Stimulated activated CD8-positive, alpha-beta memory T cell treated with anti-CD3 and anti-CD28 coated beads, Interleukin-4, amount 100 ng/mL, for 1 hour (primary cell): ENCODE measurements at places on chromosomes 2 and 18.
A peak's percentile ranks its signal among the peaks of the same experiment; 100 is the strongest.

DNA sequence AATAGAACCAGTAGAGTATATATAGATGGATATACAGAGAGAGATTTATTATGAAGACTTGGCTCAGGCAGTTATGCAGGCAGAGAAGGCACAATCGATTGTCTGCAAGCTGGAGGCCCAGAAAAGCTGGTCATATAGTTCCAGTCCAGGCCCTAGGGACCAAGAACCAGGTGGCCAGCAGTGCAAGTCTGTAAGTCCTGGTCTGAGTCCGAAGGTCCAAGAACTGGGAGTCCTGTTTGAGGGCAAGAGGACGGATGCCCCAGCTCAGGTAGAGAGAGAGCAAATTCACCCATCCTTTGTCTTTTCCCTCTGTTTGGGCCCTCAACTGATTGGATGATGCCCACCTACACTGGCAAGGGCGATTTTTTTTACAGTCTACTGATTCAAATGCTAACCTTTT lies 164.6 kb downstream of the CAMKMT start:
- DNase-seq = no peak

- no peak for DNase-seq
Observed at GRCh38 chr2:193690572-193690971, 1495.8 kb upstream of the TMEFF2 start.

- no peak for DNase-seq
Observed at GRCh38 chr2:228802181-228803071, 468.7 kb downstream of the PID1 start.

DNA sequence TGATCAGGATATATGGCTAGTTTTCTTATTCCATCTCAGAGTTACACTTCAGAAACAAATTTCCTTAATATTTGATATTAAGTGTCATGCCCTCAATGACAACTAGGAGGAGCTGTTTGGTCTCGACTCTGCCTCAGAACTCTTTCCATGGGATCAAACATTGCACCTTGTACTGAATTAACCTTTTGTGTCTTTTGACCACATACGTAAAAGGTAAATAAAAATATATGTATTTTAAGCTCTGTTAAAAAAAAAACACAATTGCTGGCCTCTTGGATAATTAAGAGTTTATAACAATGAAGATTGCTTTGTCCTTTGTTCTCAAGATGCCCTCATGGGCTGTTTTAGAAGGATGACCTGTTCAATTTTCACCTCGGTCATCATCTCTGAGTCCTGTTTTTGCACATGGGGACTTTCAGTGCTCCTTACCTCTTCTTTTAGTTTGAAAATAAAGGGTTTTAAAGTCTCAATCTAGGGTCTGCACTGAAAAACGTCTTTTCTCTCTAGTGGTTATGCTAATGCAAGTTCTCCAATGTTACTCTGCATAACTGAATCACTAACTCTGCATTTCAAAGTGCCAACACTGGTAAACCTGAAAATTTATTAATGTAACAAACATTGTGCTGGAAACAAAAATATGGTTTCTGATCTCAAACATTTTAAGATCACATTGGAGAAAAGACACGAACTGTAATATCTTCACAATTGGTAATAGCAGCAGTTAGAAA lies 18.8 kb upstream of the FN1 start:
- no peak for DNase-seq

GRCh38 chr2:135803278-135803677 lies 33.7 kb downstream of the LCT start:
- DNase-seq = no peak

- DNase-seq = no peak
Observed at GRCh38 chr2:170523506-170523905, 191.6 kb upstream of the SP5 start.

GRCh38 chr2:9750224-9751215 lies 92.8 kb upstream of the TAF1B start:
- DNase-seq = no peak

- no peak for DNase-seq
Observed at GRCh38 chr2:102117472-102117858, 25.1 kb upstream of the IL1R1 start.

DNA sequence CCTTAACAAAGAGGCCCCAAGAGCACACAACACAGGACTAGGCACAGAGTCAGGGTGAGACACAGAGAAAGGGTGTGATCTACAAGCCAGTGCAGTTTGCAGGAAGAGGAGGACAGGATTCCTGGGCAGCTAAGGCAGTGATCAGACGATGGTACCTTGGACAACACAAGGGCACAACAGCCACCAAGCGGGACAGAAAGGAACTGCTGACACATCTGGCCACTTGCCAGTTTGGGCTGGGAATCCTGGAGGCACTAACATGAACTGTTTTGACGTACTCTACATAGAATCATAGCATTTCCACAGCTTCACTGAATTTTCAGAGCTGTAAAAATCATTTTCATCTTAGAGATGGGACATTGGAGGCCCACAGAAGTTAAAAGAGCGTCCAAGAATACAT lies 221.5 kb upstream of the SLC35G4 start:
- DNase-seq = no peak

DNA sequence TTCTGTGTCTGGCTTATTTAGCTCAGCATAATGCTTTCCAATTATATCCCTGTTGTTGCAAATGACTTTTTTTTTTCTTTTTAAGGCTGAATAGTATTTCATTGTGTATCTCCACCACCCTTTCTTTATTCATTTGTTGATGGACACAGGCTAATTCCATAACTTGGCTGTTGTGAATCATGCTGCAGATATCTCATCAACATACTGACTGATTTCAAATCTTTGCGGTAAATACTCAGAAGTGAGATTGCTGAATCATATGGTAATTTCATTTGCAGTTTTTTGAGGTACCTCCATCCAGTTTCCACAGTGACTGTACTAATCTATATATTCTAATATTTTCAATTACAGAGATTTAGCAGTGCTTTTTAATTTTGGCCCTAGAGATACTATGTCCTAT lies 266.2 kb downstream of the TMX3 start:
- DNase-seq = no peak

GRCh38 chr2:171531291-171531690 lies 9.0 kb downstream of the CYBRD1 start:
- DNase-seq = no peak

DNA sequence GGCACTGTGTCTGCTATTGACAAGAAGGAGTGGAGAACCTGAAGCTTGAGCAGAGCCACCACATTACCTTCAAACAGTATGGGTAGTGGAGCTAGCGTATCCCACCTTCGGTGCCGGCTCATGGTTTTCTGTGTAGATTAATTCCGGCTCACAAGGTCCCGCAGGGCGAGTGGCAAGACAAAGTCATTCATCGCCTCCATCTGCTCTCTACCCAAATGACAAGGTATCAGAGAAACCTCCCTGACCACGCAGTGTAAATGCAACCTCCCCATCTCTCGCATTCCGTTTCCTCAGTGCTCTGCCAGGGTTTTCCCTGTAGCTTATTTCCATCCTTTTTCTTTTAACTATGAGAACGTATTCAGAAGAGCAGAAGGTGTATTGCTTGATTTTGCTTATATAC lies 79.8 kb downstream of the MAP4K4 start:
- DNase-seq = no peak

- DNase-seq = no peak
Observed at GRCh38 chr2:201275990-201276389, 15.7 kb downstream of the CASP8 start.

- DNase-seq = no peak
Observed at GRCh38 chr18:58105888-58106260, 61.8 kb downstream of the NEDD4L start.

DNA sequence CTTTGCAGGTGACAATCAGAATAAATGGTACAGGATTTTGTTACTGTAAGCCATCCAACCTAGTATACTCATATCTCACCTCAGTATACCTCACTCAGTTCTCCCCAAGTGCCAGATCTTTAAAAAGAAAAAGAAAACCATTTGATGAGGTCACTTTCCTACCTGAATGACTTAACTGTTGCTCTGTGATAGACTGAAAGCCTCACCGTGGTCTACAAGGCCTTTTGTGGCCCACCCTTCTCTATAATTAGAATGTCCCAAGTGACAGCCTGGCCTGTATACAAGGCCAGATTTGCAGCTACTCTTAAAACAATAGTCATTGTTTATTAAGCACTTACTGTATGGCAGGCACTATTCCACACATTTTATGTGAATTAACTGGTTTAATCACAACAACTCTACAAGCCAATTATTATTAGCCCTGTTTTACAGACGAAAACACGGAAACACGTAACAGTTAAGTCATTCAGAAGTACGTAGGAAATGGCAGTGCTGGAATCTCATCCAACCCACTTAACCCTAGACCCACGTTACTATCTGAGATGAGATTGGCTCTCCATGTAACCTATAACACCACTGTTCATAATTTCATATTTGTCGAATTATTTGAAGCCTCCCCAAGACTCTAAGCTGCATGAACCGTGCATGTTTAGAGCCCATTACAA lies 28.3 kb downstream of the PKP4 start:
- DNase-seq = no peak

DNA sequence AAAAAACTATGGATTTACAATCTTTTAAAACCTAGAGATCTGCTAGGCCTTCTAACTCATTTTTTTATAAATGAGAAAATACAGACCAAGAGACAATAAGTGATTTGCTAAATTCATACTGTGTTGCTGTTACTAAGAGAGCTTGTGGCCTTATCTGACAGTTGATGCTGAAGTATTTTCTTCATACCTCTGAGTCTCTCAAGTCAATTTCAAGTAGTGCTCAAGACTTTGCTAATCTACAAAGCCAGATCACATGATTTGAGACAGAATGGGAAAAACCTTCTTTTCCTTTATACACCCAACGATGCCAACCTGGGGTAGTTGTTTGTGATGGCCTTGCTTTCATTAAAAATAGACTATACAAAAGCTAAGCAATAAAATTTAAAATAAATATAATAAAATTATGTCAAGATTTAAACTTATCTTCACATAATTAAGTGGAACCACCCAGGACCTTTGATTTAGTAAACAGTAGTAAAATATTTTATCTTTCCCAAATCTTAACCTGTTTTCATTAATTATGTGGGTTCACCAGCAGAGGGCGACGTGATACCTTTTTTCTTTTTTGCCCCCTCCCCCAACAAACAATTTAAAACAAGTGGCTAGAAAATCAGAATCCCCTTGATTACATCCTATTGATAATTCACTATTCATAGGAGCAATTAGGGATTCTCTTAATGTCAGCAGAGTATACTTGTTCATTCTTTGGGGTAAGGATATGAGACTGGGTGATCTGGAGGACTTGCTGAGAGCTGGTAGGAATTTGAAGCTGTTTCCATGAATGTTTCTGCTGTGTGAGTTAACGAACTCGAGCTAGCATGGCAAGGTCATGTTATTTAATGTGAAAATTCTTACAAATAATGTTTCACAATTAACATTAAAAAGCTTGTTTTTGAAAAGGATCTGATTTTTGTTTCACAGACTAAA lies 49.6 kb upstream of the SLC5A7 start:
- no peak for DNase-seq

DNA sequence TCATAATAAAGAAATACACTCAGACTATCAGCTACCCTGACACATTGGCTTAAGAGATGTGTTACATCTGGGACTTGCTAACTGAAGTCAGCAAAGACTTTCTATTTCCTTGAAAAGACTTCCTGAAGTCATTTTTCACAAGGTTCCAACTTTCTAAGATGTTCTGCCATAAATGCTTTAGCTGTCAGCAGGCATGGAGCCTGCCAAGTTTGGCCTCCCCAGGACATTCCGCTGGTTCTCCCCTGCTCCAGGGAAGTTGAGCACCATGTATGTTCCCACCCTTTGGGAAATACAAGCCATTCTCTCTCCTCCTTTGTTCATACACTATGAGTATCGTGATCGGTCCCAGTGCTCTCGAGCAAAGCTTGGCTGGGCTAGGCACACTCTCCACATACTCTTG lies 202.7 kb upstream of the CCDC68 start:
- no peak for DNase-seq

GRCh38 chr2:71884303-71885042 lies 263.2 kb downstream of the CYP26B1 start:
- DNase-seq = no peak

DNA sequence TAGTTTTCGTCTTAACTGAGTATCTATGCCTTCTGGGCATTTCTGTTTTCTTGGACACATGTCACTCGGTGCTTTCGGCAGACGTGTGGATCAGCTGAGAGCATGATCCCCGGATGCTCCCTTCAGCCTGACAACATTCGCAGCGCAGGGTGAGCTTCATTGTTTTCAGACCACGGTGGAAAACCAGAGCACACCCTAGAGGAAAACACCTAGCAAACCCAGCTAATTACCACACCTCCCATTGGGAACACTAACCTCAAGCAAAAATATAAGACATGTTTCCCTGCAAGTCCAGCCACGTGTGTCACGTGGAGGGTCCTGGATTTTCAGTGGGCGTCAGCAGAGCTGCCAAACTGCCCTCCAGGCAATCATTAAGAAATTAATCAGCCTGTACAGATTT lies 31.0 kb downstream of the ANKRD29 start:
- no peak for DNase-seq

DNA sequence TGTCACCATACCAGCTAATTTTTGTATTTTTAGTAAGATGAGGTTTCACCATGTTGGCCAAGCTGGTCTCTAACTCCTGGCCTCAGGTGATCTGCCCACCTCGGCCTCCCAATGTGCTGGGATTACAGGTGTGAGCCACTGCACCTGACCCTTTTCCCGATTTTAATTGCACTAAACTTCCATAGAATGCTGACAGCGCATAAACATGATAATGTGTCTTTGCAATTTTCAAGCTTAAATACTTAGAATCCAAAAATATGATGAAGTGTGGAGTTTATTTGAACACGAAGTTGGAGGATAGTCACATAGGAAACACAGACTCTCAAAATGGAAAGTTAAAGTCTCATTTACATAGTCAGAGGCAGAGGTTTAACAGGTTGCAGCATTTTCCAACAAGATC lies 138.6 kb downstream of the TPO start:
- no peak for DNase-seq

GRCh38 chr2:231709636-231709980 lies 1.3 kb downstream of the PTMA start:
- no peak for DNase-seq

DNA sequence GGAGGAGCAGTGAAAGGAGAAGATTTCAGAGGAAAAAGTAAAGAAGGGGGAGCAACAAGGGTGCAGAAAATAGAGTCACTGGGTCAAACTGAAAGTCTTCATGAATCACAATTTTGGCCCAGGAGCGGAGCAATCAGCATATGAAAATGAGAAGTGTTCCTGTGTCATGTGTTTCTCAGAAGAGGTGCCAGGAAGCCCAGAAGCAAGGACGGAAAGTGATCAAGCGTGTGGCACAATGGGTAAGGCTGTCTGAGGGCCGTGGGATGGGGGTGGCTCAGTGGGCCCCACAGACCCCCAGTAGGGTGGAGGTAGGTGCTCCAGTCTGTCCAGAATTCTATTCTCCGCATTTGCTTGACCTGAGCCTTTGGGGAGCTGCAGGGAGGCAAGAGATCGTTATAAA lies 44.2 kb downstream of the SP140 start:
- no peak for DNase-seq

- DNase-seq = peak; percentile 60
Observed at GRCh38 chr18:47150029-47150823, at the start of gene HDHD2. Gene HDHD2, minus strand, starts transcription at chr18:47150500. Its CDS starts 14,061 bp downstream, at chr18:47136439.
